ENCODE measurements at places on chromosomes 2 and 18. TPM values are rescaled to one million over a fixed set of nuclear protein-coding genes. Genes with fewer than 3 reads are reported as not detected.

GRCh38 chr2:201956361-201956760 lies 77.3 kb upstream of the FZD7 start:
- H3K4me3 ChIP-seq, result no peak overlapping the region
- peaks cover 15% of the 10 kb centered on the region for H3K4me1 ChIP-seq
- H3K27ac ChIP-seq, result no peak overlapping the region
- peaks cover 10% of the 10 kb centered on the region for H3K27me3 ChIP-seq
- DNase-seq, result no peak
- H3K36me3 ChIP-seq, result no peaks in the 10 kb centered on the region

GRCh38 chr2:234450431-234451124 lies 46.3 kb downstream of the ARL4C start:
- peak overlapping the region; percentile 4 for H3K27ac ChIP-seq
- no peaks in the 10 kb centered on the region for H3K27me3 ChIP-seq
- H3K4me3 ChIP-seq, result no peak overlapping the region
- peaks cover 61% of the 10 kb centered on the region for H3K4me1 ChIP-seq

DNA sequence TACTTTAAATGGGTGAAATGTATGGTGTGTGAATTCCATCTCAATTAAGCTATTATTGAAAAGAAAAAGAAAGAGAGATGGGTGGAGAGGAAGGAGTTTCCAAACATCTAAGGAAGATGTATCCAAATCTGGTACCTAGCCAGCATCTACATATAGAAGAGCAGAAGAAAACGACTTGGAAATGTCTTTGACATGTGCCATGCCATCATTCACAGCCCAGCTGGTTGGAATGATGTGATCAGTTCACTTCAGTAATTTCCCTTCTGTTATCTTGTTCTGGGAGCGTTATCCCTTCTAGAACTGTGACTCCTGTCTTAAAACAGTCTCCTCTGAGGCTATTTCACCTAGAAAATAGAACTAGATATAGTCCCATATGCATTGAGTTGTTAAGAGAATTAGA lies 312.8 kb upstream of the GYPC start:
- DNase-seq, result no peak
- no peak overlapping the region for H3K4me3 ChIP-seq
- no peak overlapping the region for H3K27ac ChIP-seq

DNA sequence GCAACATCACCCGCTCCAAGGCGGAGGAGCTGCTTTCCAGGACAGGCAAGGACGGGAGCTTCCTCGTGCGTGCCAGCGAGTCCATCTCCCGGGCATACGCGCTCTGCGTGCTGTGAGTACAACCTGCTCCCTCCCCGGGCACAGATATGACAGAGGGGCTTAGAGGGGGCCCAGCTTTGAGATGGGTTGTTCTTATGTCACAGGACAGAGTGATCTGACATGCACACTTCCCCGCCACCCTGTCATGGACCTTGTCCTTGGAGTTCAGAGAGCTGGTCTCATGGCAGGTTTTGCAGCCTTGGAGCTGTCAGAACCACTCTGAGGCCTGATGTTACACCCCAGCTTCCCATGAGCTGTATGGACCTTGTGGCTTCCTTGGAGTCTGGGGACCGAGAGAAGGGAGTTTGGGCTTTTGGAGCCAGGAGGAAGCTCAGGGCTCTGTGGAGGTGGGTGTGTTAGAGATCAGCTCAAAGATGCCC lies 398 bp downstream of the INPP5D start:
- H3K36me3 ChIP-seq, result no peaks in the 10 kb centered on the region
- no peak for DNase-seq
- H3K4me1 ChIP-seq, result peaks cover 19% of the 10 kb centered on the region
- H3K4me3 ChIP-seq, result no peak overlapping the region
- no peak overlapping the region for H3K27ac ChIP-seq

Gene DYTN
- not detected for total RNA-seq

DNA sequence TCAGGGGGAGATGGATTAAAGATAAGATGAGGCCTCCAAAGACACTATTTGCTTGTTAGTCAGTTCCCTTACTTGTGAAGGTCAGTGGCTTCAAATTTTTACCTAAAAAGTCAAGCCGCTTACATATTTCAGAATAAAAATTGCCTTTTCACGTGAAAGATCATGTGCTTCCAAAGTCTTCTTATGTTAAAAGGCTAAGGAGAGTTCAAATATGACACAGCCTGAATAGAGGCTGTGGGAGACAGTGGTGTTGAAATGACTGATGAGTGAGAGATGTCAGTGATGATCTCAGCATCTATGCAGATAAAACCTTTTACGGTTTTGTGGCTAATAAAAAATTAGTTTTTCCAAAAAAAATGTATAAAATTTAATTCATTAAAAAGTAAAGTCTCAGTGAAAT lies 40.5 kb downstream of the UPP2 start:
- no peak overlapping the region for H3K4me3 ChIP-seq
- peaks cover 7% of the 10 kb centered on the region for H3K4me1 ChIP-seq
- H3K27me3 ChIP-seq, result peaks cover 10% of the 10 kb centered on the region
- no peak for DNase-seq

DNA sequence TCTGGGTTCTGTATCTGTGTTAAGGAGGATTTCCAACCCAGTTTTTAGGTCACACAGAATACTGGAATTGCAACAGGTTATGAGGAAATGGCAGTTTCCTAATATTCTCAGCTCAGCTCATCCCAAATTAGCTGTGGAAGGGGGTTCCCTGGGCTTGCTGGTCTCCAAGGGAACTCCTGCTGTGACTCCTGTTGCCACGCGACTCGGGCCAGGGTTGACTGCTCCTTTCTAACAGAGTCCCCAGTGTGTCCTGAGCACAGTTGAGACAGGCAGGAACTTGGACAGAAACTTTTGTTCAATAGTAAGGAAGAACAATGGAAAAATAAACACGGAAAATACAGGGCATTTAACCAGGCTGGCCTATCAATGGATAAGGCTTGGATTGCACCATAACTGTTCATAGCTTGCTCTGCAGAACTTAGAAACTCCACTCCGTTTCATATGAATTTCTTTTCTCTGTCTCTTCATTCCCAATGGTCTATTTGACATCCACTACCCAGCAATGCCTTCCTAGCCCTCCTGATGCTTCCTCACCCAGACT lies 3.8 kb upstream of the ROCK2 start:
- H3K36me3 ChIP-seq, result no peaks in the 10 kb centered on the region
- no peaks in the 10 kb centered on the region for H3K27me3 ChIP-seq
- no peak overlapping the region for H3K4me3 ChIP-seq
- peaks cover 10% of the 10 kb centered on the region for H3K4me1 ChIP-seq
- DNase-seq, result no peak

- no peaks in the 10 kb centered on the region for H3K36me3 ChIP-seq
- H3K27ac ChIP-seq, result no peak overlapping the region
- H3K4me1 ChIP-seq, result no peaks in the 10 kb centered on the region
- H3K4me3 ChIP-seq, result no peak overlapping the region
- peak; percentile 44 for DNase-seq
- H3K27me3 ChIP-seq, result peaks cover 39% of the 10 kb centered on the region
Observed at GRCh38 chr2:11045294-11045693, 110.0 kb upstream of the SLC66A3 start.

GRCh38 chr18:49467599-49467998 lies 7.2 kb upstream of the DYM start:
- peaks cover 10% of the 10 kb centered on the region for H3K27me3 ChIP-seq
- peaks cover 7% of the 10 kb centered on the region for H3K4me1 ChIP-seq
- no peak for DNase-seq
- H3K4me3 ChIP-seq, result no peak overlapping the region
- H3K36me3 ChIP-seq, result no peaks in the 10 kb centered on the region
- no peak overlapping the region for H3K27ac ChIP-seq

Gene PLCD4
- total RNA-seq, result 16.7 TPM

GRCh38 chr18:13520741-13521140 lies 205.6 kb downstream of the FAM210A start:
- no peaks in the 10 kb centered on the region for H3K36me3 ChIP-seq
- no peak overlapping the region for H3K4me3 ChIP-seq
- H3K27me3 ChIP-seq, result no peaks in the 10 kb centered on the region
- no peaks in the 10 kb centered on the region for H3K4me1 ChIP-seq
- peak; percentile 42 for DNase-seq

DNA sequence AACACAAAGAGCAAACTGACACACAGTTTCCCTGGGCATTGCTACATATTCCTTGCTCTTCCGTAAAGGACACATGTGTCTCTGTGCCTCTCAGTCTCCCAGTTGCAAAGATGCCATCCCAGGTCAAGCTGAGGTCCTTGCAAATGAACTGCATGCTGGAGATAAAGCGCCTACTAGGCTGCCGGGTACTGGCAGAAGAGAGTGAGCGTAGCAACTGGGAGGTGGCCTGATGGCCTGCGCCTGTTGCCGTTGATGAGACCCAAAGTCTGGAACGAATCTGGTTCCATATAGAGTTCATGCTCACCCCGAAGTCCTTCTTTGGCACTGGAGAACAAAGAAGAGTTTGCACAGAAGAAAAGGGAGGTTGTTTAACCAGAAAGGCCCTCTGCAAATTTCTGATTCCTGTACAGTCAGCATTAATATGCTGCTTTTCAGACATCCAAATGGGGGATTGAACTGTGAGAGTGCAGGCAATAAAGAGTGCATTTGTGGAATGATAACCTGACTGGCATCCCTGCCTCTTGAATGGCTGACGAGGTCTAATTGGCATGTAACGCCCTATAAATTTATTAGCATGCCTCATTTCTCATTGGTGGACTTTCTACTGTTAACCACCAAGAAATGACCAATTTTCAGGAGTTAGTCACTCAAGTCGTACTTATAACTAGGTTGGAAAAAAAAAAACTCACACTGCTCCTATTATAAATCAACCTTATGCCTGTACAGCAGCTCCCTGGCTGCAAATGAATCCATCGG lies 78.7 kb downstream of the GBX2 start:
- H3K4me1 ChIP-seq, result peaks cover 17% of the 10 kb centered on the region
- H3K27ac ChIP-seq, result no peak overlapping the region
- H3K27me3 ChIP-seq, result no peaks in the 10 kb centered on the region
- peaks cover 2% of the 10 kb centered on the region for H3K36me3 ChIP-seq
- no peak overlapping the region for H3K4me3 ChIP-seq

DNA sequence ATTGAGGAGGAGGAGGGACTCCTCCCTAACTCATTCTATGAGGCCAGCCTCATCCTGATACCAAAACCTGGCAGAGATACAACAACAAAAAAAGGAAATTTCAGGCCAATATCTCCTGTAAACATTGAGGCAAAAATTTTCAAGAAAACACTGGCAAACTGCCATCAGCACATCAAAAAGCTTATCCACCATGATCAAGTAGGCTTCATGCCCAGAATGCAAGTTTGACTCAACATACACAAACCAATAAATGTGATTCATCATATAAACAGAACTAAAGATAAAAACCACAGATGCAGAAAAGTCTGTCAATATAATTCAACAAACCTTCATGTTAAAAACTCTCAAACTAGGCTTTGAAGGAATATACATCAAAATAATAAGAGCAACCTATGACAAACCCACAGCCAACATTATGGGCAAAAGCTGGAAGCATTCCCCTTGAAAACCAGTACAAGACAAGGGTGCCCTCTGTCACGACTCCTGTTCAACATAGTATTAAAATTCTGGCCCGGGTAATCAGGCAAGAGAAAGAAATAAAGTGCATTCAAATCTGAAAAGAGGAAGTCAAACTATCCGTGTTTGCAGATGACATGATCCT lies 1014.3 kb downstream of the CBLN2 start:
- H3K27ac ChIP-seq, result no peak overlapping the region
- no peak for DNase-seq
- no peak overlapping the region for H3K4me3 ChIP-seq
- no peaks in the 10 kb centered on the region for H3K36me3 ChIP-seq
